Hepatocyte (in vitro differentiated cells): ENCODE measurements at places on chromosomes 16 and 17.

DNA sequence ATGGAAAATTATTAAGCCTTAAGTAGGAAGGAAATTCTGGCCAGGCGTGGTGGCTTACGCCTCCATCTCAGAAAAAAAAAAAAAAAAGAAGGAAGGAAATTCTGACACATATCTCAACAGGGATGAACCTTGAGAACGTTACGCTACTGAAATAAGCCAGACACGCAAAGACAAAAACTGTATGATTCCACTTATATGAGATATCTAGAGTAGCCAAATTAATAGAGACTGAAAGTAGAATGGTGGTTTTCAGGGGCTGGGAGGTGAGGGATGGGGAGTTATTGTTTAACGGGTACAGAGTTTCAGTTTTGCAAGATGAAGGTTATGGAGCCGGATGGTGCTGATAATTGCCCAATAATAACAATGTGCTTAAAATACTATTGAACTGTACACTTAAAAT, 16.2 kb upstream of the HNF1B start:
- DNase-seq, result no peak

GRCh38 chr16:49021136-49021535, 260.5 kb downstream of the CBLN1 start:
- peak; percentile 27 for DNase-seq

- no peak for DNase-seq
Observed at GRCh38 chr17:6018788-6019187, 51.4 kb upstream of the WSCD1 start.

DNA sequence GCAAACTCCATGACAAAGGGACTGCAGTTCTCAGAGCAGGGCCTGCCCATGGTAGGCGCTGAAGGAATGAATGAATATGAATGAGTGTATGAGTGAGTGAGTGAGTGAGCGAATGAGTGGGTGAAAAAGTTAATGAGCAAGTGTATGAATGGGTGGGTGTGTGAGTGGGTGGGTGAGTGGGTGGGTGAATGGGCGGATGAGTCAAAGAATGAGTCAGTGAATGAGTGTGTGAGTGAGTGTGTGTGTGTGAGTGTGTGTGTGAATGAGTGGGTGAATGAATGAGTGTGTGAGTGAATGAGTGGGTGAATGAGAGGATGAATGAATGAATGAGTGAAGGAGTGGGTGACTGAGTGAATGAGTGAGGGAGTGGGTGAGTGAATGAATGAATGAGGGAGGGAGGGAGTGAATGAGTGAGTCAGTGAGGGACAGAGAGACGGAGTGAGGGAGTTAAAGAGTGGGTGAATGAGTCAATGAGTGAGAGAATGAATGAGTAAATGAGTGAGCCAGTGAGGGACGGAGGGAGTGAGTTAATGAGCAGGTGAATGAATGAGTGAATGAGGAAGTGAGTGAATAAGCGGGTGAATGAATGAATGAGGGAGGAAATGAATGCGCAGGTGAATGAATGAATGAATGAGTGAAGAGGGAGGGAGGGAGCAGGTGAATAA, 11.1 kb upstream of the CHMP6 start:
- DNase-seq, result no peak

DNA sequence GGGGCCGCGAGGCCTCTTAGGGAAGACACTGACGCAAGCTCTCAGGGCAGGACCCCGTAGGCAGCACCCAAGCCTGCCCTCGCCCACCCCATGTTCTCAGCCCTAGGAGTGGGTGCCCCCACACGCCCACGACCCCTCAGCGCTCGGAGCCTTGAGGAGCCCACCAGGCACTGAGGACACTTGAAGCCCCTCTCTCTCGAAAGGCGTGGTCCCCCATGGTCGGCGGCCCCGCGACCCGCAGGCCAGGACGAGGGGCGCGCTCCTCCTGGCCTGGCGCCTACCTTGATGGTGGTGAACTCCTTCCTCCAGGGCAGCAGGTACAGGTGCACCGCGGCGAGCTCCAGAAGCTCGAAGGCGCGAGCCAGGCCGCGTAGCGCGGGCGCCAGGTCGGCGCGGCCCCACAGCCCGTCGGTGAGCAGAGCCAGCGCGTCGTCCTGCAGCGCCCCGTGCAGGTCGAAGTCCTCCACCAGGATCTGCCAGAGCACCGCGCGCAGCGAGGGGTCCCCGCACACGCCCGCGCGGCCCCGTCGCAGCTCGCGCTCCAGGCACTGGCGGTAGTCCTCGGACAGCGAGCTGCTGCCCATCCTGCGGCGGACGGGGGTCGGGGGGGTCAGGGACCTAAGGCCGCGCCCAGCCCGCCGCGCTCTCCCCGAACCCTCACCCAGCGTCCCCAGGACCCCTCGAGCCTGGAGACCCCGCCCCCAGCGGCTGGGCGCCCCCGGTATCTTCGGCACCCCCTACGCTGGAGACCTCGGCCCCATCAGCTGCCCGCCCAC, 668 bp downstream of the SPATA2L start:
- peak; percentile 93 for DNase-seq

DNA sequence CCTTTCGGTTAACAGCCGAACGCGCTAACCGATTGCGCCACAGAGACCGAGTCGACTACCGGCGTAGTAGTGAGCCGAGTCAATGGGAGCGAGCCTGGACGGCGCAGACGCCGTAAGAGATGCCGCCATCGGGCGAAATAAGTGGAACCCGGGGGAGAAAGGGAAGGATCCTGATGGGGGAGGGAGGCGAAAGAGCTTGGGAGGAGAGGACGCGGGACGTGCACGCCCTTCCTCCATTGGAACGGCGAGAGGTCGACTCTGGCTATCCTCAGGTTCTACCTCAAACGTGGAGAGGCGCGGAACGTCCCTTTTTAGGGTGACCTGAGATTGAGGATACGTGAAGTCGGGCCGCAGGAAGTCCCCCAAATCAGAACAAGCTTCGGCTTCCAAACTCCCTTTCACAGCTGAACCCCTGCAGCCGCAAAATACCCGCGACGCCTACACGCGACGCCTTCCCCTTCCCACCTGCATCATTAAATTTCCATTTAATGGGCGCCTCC, 683 bp upstream of the PSMB3 start:
- peak; percentile 94 for DNase-seq

GRCh38 chr17:41659427-41660212, 29.1 kb upstream of the EIF1 start:
- no peak for DNase-seq

- peak; percentile 82 for DNase-seq
Observed at GRCh38 chr17:6269478-6269877, 165.4 kb downstream of the AIPL1 start.

DNA sequence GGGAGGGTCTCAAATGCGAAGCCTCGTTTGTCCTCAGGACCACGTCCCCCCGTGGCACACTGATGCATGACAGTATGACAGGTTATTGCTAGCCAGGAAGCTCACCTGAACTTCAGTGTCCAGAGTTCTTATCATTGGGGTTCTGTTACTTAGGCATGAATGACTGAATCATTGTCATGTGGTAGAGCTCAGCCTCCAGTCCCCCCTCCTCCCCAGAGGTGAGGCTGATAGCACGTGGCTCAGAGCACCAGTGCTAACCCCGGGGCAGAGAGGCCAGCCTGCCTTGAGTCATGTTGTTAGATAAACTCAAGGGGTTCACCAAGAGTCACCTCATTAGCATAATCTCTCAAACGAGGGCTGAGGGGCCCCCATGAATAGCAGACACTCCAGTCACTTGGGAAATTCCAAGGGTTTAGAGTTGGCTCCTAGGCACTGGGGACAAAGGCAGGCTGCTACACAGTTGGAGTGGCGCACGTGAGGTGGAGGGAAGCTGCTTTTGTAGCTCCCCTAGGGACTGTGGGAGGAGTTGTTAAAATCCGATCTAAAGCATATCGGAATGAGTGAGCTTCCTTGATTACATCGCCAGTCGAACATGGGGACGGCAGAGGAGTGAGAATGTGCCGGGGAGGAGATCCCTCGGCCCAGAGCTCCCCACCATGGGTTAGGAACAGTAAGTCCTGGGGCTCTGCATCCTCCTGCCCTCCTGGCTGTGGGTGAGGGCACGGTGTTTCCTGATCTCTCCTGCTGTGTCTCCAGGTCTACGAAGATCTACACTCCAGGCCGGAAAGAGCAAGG, 18.2 kb downstream of the DHX38 start:
- DNase-seq, result peak; percentile 41

- no peak for DNase-seq
Observed at GRCh38 chr16:81279392-81279791, 35.4 kb upstream of the GAN start.

- DNase-seq, result no peak
Observed at GRCh38 chr16:19165101-19165500, 2.9 kb upstream of the SYT17 start.

DNA sequence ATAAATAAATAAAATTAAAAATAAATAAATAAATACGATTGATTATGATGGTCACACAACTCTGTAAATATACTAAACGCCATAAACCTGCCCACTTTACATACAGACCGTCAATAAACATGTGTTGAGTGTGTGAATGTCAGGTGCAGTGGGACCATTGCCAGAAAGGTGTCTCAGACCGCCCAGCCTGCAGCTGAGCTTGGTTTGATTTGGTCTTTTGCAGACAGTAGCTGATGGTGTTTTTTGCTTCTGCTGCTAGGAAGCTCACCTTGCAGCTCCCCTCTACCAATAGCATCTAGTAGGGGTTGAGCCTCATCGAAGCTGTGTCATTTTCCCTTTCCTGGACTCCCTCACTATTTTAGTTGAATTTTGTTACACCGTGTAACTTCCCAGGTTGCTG, 23.5 kb downstream of the UBALD1 start:
- no peak for DNase-seq

DNA sequence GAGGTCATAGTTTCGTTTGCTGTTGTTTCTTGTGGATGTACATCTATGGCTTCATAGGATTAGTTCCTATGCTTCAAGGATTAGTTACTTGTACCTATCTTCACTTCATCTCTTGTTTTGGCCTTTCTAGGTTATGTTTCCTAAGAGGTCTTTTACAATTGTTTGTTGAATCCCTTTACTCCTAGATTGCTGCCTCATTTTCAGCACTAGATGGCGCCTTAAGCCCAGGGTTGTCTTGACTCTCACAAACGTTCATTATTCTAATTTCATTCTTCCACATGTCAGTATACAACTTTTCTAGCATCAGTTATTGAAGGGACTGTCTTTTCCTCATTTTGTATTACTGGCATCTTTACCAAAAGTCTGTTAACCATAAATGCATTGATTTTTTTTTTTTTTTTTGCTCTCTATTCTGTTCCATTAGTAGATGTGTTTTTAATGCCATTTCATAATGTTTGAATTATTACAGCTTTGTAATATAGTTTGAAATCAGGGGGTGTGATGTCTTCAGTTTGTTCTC, 45.0 kb upstream of the NACA2 start:
- DNase-seq, result peak; percentile 51

- no peak for DNase-seq
Observed at GRCh38 chr17:35046740-35047283, 16.7 kb downstream of the RFFL start.

DNA sequence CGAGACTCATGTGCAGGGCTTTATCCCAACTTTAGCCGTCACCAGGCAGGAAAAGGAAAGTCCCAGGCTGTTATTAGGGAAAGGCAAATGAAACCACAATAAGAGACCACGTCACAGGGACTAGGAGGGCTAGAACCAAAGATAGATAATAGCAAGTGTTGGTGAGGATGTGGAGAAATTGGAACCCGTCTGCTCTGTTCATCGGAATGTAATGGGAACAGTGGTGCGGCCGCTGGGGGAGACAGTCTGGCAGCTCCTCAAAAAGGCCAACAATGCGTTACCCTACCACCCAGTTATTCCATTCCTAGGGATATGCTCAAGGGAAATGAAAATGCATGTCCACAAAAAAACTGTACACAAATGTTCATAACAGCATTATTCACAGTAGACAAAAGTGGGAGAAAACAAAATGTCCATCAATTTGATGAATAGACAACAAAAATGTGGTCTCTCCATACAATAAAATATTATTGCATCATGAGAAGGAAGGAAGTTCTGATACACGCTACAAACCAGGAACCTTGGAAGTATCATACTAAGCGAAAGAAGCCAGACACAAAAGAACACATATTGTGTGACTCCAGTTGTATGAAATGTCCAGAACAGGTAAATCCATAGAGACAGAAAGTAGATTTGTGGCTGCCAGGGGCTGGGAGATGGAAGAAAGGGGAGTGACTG, 19.5 kb upstream of the USP10 start:
- DNase-seq, result no peak

GRCh38 chr17:11880714-11881113, 116.6 kb downstream of the ZNF18 start:
- peak; percentile 76 for DNase-seq

DNA sequence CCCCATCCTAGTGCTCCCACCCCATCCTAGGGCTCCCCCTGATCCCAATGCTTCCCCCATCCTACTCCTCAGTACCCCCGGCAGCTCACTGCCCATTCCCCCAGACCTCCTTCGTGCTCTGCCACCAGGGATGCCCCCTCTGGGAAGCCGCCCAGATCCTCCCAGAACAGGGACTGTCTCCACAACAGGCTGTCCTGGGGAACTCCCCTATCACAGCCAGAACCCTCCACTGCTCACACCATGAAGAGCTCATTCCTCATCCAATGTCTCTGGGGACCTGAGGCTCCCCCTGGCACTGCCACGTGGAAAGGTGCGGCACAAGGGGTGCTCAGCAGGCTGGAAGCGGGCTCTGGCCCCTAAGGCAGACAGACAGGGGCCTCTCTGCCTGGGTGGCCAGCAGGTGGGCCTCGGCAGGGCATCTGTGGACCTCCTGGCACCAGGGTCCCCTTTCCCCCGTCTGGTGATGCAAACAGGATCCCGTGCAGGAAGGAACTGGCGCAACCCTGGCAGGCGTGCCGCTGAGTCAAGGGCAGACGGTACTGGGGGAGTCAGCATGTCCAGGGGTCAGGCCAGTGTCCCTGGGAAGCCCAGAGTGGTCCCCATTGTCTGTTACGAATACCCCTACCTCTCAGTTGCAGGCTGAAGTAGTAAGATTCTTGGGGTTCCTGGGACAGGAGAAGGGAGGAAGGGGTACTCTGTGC, 14.8 kb upstream of the PVALEF start:
- DNase-seq, result no peak

- DNase-seq, result no peak
Observed at GRCh38 chr17:63189930-63190329, 223.9 kb downstream of the TANC2 start.

- DNase-seq, result peak; percentile 92
Observed at GRCh38 chr17:44095647-44096496, 25.3 kb downstream of the G6PC3 start.

DNA sequence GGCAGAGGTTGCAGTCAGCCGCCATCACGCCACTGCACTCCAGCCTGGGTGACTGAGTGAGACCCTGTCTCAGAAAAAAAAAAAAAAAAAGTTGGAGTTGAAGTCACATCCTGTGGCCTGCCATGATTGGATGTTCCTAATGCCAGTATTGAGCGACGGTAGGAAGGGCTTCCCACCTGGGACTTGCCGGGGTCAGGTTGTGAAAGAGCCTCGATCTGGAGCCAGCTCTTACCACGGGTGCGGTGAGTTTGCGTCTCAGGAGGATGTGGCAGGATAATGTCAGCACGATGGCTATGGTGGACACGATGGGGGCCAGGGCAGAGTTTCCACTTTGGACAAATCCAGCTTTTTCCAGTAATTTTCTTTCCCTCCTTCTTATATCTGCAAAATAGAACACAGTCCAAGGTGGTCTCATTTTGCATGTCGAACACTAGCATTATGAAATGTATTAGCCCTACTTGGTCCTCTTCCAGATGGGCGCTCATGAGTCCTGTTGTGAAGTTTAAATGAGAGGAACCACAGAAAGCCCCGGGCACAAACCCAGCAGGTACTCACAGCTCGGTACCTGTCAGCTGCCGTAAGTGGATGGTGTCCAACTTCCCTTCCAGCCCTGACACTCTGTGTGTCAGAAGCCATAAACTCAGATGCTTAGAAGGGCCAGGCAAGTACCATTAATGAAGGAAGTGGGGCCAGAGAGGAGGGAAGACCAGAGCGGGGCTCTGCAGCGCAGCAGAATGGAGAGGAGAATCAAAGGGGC, 22.2 kb downstream of the ABCC12 start:
- no peak for DNase-seq
